ENCODE measurements at places on chromosomes 2 and 18. TPM values are rescaled to one million over a fixed set of nuclear protein-coding genes. Genes with fewer than 3 reads are reported as not detected.

Gene EFEMP1
- 11.3 TPM for polyA plus RNA-seq

Gene SCN1A
- not detected for polyA plus RNA-seq

Gene SERPINB4
- polyA plus RNA-seq, result not detected

Gene RBM43
- polyA plus RNA-seq, result 1.2 TPM

Gene CEP68
- 7.6 TPM for polyA plus RNA-seq

Gene FASTKD1
- polyA plus RNA-seq, result 64.6 TPM

Gene ACMSD
- not detected for polyA plus RNA-seq

Gene RAB6C
- polyA plus RNA-seq, result 0.08 TPM

DNA sequence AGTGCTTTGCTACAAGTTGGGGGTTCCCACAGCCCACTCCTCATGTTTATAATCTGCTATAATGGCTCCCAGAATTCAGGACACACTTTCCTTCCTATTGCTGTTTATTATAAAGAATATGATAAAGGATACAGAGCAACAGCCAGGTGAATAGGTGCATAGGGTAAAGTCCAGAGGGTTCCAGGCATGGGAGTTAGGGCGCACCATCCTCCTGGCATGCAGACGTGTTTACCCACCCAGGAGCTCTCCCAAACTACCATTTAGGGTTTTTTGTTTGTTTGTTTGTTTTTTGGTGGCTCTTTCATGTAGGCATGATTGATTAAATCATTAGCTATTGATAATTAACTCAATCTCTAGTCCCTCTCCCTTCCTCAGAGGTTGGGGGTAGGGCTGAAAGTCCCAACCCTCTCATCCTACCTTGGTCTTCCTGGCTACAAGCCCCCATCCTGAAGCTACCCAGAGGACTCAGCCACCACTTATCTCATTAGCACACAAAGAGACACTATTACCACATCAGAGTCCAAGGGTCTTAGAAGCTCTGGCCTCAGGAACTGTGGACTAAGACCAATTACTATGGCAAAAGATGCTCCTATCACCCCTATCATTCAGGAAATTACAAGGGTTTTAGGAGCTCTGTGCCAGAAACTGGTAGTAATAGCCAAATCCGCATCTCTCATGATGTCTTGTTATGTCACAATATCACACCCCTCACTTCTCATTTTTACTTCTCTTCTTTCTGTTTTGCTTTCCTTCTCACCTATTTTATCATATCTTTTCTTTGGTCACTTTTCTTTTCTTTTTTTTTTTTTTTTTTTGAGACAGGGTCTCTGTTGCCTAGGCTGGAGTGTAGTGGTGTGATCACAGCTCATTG is 154.9 kb upstream of the TTC39C start:
- H3K36me3 ChIP-seq, result no peaks in the 10 kb centered on the region
- no peak for DNase-seq
- no peaks in the 10 kb centered on the region for H3K27me3 ChIP-seq

- no peak overlapping the region for H3K27ac ChIP-seq
- DNase-seq, result no peak
- H3K36me3 ChIP-seq, result no peaks in the 10 kb centered on the region
- H3K4me1 ChIP-seq, result peaks cover 36% of the 10 kb centered on the region
- H3K4me3 ChIP-seq, result no peak overlapping the region
- no peaks in the 10 kb centered on the region for H3K27me3 ChIP-seq
These were observed 2.9 kb downstream of the RNF144A start for GRCh38 chr2:6919901-6920742.

DNA sequence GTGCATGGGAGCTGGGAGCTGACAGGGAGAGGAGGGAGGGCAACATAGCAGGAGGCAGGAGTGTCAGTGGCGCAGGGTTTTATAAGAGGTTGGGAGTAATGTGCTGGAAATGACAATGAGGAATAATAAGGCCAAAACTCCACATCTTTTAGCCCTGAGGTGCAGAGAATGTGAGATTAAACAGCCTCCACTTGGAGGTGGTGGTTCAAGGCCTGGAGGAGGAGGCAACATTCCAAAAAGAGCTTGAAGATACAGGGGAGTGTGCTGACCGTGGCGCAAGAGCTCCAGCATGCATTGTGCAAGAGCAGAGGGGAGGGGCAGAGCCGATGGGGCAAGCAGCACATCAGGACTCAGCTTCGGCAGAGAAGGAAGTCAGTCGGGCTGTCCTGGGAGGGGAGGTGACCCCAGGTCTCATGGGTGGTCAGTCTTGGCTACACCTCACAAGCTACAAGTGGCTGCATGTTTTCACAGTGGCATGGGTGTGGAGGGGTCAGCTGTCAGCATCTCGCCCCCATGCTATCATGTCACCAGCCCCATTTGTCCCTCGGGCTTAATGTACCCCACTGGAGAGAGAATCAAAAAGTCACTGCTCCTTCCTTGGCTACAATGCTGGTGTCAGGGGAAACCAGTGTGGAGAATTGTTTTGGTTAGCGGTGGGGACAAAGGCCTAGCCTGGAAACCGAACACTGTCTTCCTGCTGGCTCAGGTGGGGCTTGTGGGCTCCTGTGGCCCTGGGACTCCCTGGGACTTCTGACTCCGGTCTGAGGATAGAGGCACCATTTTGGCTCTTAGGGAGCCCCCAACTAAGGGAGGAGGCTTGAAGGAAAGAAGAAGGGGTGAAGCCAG is 208.0 kb downstream of the ZFP36L2 start:
- H3K4me3 ChIP-seq, result no peak overlapping the region
- no peaks in the 10 kb centered on the region for H3K4me1 ChIP-seq
- H3K36me3 ChIP-seq, result no peaks in the 10 kb centered on the region
- no peaks in the 10 kb centered on the region for H3K27me3 ChIP-seq
- DNase-seq, result peak; percentile 74

GRCh38 chr2:146584316-146584715 is 1260.5 kb upstream of the ACVR2A start:
- no peaks in the 10 kb centered on the region for H3K27me3 ChIP-seq
- DNase-seq, result no peak
- no peak overlapping the region for H3K4me3 ChIP-seq
- no peak overlapping the region for H3K27ac ChIP-seq

DNA sequence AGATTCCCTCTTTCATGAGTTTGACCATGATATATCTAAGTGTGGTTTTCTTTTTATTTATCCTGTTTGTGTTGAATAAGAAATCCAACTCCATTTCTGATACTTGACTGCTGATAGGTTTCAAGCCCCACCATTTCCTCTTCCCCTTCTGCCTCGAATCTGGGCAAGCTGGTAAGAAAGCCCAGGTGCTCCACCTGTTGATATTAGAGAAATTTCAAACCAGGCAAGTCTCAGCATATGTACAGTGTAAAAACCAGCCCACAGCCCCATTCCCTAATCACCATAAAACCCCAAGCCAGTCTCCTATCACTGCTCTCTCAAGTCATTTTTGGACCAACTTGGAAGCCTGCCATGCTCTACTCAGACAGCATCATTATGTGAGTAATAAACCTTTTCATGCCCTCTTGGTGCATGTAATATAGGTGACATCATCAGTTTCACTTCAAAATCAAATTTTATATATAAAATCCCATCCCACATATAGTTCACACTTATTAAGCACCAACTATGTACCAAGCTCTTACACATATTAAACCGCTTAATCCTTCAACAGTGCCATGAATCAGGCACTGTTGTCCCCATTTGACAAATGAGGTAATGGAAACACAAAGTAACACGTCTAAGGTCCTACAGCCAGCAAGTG is 46.6 kb downstream of the SMAD2 start:
- H3K4me1 ChIP-seq, result no peaks in the 10 kb centered on the region
- DNase-seq, result no peak
- no peak overlapping the region for H3K4me3 ChIP-seq
- H3K36me3 ChIP-seq, result peaks cover 31% of the 10 kb centered on the region

- no peak for DNase-seq
- no peaks in the 10 kb centered on the region for H3K4me1 ChIP-seq
- no peaks in the 10 kb centered on the region for H3K27me3 ChIP-seq
- H3K4me3 ChIP-seq, result no peak overlapping the region
These were observed 832.2 kb upstream of the FANCL start for GRCh38 chr2:59073286-59073685.

DNA sequence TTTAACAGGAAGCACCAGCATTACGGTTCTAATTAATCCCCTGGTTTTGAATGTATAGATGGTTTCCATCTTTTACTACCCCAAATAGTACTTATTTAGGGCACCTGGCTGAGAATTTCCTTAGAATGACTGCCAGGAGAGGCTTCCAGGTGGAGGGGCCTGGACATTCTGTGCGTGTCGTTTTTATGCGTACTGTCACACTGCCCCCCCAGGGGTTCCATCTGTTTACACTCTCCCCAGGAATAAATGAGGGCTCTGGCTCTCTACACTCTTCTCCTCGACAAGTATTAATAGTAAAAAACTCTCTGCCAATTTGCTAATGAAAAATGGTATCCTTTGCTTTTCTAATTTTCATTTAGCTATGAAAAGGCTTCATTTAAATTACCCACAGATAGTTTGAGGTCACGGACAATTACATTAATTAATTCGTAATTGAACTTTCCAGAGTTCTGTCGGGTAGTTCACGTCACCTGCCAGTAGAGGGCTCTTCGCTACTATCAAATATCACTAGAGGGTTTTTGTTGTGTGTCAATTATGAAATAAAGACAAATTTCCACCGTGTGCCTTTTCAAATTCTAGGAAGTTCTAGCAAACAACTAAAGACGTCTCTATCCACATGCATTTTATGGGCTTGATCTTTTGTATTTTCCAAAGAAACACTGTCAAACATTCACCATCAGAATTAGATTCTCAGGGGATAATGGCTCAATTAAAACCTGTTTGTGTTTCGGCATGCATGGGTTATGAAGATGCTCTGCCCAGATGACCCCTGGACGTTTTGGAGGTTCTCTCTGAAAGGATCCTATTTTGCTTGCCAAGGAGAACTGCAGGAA is 88.8 kb upstream of the ASB18 start:
- DNase-seq, result no peak
- no peaks in the 10 kb centered on the region for H3K36me3 ChIP-seq
- no peaks in the 10 kb centered on the region for H3K27me3 ChIP-seq
- H3K27ac ChIP-seq, result no peak overlapping the region
- no peaks in the 10 kb centered on the region for H3K4me1 ChIP-seq

- H3K36me3 ChIP-seq, result peaks cover 6% of the 10 kb centered on the region
- no peak overlapping the region for H3K4me3 ChIP-seq
- no peak for DNase-seq
- H3K4me1 ChIP-seq, result no peaks in the 10 kb centered on the region
- no peaks in the 10 kb centered on the region for H3K27me3 ChIP-seq
- no peak overlapping the region for H3K27ac ChIP-seq
These were observed 13.6 kb downstream of the RBM45 start for GRCh38 chr2:178125862-178126261.

DNA sequence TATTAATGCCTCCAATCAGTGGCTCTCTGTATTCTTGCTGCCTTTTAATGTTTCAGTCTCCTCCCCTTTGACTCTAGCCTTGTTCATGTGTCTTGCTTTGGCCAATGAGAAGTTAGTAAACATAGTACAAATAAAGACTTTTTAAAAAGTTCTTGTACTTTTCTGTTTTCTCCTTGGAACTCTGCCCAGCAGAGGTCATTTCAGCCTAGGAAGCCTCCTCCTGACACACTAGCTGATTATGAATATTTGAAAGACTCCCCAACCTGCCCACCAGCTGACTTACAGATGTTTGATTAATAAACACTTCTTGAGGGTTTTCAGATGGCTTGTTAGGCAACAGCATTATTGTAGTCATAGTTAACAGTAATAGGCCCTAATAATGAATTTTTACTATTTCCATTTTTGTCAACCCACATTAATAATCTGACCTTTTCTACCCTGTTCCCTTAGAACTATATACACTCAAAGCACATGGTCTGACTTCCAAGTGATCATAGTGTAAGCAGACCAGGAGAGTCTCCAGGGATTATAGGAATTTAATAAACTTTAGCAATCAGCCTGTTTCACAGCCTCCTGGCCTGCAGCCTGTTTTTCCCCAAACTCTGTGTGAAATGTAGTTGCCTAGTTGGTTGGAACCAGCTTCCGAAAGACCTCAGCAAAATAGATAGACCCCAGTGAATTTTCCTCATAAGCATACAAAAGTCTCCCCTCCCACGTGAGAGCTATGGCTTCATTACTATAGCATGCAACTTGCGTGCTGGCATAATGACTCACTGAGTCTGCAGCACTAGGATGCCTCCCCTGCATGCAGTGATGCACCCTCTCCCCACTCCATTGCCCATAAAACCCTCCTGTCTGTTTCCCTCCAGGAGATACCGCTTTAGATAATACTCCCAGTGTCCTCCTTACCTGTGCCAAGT is 670.7 kb upstream of the ZNF804A start:
- no peak for DNase-seq
- H3K4me1 ChIP-seq, result no peaks in the 10 kb centered on the region
- H3K27me3 ChIP-seq, result no peaks in the 10 kb centered on the region
- H3K27ac ChIP-seq, result no peak overlapping the region
- H3K4me3 ChIP-seq, result no peak overlapping the region

- H3K4me3 ChIP-seq, result no peak overlapping the region
- DNase-seq, result no peak
- no peaks in the 10 kb centered on the region for H3K27me3 ChIP-seq
- H3K36me3 ChIP-seq, result no peaks in the 10 kb centered on the region
- peak overlapping the region; percentile 63 for H3K27ac ChIP-seq
- peaks cover 14% of the 10 kb centered on the region for H3K4me1 ChIP-seq
These were observed 31.4 kb downstream of the FHOD3 start for GRCh38 chr18:36328916-36329315.
